ENCODE measurements at places on chromosomes 1 and 21. TPM values are rescaled to one million over a fixed set of nuclear protein-coding genes. Genes with fewer than 3 reads are reported as not detected.

- no peak for DNase-seq
Measured at GRCh38 chr1:203035111-203036000, 9.1 kb downstream of the PPFIA4 start.

- no peak for DNase-seq
Measured at GRCh38 chr1:202131956-202132821, 9.5 kb downstream of the GPR37L1 start.

DNA sequence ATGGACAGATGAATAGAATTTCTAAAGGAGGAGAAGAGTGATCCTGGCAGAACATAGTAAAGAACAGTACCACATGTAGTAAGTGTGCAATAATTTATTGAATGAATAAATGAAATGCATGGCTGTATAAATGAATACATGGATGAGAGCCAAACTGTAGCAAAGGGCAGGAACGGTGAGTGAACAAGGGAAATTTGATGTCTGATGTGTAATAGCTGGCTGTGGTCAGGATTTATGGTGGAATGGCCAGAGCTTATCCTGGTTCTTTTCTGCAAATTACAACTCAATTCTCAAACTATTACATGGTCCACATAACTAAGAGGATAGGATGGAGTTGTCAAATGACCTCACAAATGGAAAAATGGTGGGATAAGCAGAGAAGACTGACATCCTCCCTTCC is 43.2 kb upstream of the ARHGAP29 start:
- DNase-seq = peak; percentile 59

FCRLA gene
- total RNA-seq = 2.0 TPM

DNA sequence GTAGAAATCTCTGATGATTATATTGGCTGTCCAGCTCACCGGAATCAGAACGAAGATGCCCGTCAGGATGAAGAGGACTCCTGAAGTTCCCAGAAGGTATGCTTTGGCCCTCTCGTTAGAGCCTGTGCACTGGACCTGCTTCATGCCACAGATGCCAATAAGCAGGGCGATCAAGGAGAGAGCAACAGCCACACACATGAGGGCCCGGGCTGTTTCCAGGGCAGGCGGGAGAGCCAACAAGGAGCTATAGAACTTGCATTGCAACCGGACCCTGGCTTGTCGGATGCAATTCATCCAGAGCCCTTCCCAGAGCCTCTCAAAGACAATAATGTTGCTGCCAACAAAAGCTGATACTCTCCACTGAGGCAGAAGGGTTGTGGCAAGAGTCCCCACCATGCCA is 434 bp downstream of the CLDN17 start:
- no peak for DNase-seq

GRCh38 chr1:98355656-98356383 is 305.7 kb upstream of the SNX7 start:
- peak; percentile 60 for DNase-seq

GCSAML gene
- 0.42 TPM for total RNA-seq

DNA sequence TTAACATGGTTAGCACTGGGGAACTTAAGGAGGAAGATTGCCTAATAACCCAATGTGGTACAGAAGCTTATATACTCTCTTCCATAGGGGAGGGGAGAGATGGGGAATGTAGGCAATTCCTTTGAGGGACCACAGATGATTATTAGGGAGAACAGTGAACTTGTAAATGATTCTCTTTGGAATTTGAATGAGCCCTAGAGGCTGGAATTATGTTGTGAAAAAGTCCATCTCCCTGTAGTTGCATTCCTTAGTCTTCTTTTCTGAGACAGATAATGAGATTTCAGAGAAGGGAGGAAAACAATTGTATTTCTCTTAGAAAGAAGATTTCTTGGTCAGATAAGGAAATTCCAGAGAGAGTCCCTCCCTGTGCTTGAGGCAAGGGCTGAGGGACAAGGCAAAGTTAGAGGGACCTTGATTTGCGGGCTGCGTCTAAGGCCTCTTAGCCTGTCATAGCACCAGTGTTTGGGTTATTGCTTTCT is 89.0 kb upstream of the HMCN1 start:
- peak; percentile 81 for DNase-seq

GRCh38 chr1:15005116-15005515 is 148.4 kb upstream of the TMEM51 start:
- peak; percentile 62 for DNase-seq

DNA sequence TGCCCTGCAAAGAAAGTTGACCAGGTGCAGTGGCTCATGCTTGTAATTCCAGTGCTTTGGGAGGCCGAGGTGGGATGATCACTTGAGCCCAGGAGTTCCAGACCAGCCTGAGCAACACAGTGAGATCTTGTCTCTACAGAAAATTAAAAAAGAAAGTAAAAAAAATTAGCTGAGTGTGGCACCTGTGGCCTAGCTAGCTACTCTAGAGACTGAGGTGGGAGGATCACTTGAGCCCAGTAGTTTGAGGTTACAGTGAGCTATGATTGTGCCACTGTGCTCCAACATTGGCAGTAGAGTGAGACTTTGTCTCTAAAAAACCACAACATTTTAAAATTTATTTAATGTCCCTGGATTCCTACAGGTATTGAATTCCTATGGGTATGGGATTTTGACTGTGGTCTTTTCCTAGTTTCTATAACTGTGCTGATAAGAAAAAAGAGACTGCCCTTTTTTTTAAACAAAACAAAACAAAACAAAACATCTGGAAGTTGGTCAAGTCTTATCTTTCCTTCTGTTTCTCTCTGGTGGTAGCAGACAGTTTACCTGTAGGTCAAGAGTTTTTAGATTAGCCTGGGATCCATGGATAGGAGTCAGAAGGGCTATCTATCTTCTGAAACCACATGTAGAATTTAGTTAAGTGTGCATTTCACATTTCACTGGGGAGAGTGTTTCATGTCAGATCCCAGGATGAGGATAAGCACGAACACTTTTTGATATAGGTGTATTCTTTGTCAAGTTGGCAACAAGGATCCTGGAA is 18.8 kb downstream of the UCK2 start:
- no peak for DNase-seq

GRCh38 chr1:32181065-32181464 is 1.6 kb downstream of the TXLNA start:
- DNase-seq = no peak

FALEC gene
- total RNA-seq = not detected

DNA sequence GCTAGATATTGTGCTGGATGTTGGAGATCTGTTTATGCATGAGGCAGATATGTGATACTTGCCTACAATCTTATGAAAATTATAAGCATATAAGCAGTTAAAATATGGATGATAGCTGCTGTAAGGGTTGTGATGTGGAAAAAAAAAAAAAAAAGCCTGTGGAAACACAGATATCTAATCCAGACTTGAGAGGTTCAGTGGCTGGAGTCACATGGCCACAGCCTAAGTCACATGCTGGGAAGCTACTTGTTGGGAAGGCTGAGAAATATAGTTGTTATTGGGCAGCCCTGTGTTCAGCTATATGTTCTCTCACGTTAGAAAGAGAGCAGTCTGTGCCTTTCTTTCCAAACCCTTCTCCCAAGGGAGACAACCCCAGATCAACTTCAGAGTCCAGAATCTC is 15.1 kb downstream of the RAVER2 start:
- no peak for DNase-seq

DNA sequence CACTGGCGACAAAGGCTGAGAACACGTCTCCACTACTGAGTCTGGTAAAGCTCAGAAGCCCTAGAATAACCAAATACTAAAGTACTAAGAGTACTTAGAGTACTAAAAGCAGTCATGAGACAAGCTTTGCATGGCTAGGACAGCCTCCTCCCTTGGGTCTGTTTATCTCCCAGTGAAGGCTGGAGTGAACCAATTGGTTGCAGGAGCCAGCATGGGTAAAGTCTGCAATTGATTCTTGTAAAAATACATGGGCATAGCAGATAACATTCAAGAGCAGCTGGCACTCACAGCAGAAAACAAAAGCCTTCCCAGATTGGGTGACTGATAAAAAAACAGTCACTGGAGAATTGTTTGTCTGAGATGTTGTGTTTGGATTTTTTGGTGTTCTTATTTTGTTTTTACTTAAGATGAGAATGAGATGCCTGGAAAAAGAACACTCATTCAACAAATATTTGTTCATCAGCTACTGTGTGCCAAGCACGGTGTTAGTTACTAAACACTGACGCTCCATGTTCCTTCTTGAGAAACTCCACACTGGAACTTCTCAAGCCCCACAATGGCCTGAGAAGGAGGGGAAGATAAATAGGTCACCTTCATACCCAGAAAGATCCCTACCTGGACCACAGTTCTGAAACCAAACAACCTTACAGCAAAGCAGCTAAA is 3.7 kb downstream of the IRF6 start:
- peak; percentile 31 for DNase-seq

DNA sequence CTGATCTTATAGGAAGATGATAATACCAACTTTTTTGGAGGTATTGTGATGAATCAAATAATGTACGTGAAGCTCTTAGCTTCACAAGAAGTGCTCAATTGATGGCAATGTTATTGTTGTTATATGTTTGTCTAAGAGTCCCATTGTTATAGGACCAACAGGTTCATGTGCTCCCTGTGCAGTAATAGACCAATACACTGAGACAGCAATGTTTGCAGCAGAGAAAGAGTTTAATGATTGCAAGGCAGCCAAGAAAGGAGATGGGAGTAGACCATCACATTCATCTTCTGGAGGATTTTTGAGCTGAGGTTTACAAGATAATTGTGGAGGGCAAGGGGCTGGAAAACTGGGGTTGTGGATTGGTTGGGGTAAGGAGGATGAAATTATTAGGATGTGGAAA is 143.0 kb downstream of the CNIH3 start:
- no peak for DNase-seq

- DNase-seq = no peak
Measured at GRCh38 chr21:46374761-46375389, 50.9 kb downstream of the PCNT start.

- no peak for DNase-seq
Measured at GRCh38 chr1:17867470-17867869, 112.3 kb downstream of the ACTL8 start.

KLF17 gene
- total RNA-seq = 0.37 TPM

SAMSN1 gene
- total RNA-seq = 0.32 TPM

GRCh38 chr1:195202241-195202640 is 1406.0 kb downstream of the KCNT2 start:
- no peak for DNase-seq

GRCh38 chr1:151594143-151594625 is 17.7 kb upstream of the SNX27 start:
- DNase-seq = peak; percentile 60

GRCh38 chr1:50332941-50333594 is 90.2 kb downstream of the DMRTA2 start:
- peak; percentile 12 for DNase-seq

- no peak for DNase-seq
Measured at GRCh38 chr1:3717041-3717714, 35.1 kb upstream of the CCDC27 start.

DISP1 gene
- total RNA-seq = 8.1 TPM

RIPPLY3 gene
- total RNA-seq = 0.64 TPM

PCNX2 gene
- total RNA-seq = 14.9 TPM

- DNase-seq = no peak
Measured at GRCh38 chr1:245690156-245690690, 535.4 kb downstream of the KIF26B start.

LCE1A gene
- total RNA-seq = not detected

DNA sequence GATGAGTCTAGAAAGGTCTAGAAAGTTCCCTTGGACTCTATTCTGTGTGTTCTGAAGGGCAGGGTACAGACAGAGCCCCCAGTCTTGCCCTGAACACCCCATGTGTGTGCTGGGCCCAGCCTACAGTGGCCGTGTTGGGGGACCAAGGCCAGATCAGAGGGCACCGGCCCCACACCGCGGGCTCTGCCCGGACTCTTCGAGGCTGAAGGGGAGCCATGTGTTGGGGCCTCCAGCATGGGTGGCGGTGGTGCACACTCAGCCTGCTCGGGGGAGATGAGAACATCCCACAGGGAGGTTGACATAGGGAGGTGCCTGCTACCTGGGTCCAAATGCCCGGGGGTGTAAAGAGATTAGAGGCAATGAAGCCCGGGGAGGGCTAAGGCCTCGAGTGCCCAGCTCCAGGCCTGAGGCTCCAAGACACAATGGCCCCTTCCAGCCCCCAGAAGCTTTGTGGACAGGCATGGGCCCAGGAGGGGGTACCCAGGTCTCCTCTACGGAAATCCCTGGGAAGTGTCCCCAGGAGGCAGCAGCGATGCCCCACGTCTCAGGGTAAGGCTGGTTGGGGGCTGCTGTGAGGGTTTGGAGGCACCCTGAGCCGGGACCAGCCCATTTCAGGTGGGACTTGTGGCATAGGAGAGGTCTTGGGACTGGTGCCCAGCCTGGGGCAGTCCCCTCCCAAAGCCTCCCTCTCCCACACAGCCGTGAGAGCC is 12.1 kb downstream of the ARHGEF16 start:
- no peak for DNase-seq

FMN2 gene
- total RNA-seq = 19.2 TPM

KCNJ9 gene
- total RNA-seq = not detected

ARHGAP30 gene
- not detected for total RNA-seq

DNA sequence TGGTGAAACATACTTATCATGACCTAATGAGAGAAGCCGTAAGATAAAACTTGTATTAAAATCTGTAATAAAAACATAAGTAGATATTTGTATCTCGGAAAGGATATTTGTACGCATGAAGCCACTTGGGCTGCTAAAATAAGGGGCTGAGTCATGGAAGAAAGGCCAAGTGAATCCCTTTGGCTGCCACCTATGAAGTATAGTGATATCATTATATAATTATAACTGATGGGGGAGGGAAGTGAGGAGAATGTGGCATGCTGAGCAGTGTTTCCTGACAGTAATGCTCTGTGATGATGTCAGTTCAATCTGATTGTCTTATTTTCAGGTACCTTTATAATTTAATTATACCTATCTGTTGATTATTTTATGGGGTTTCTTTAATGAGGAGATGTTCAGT is 13.6 kb downstream of the RWDD3 start:
- DNase-seq = no peak

GRCh38 chr1:71343686-71344416 is 263.0 kb upstream of the ZRANB2 start:
- DNase-seq = no peak

IFI44 gene
- 536 TPM for total RNA-seq

DNA sequence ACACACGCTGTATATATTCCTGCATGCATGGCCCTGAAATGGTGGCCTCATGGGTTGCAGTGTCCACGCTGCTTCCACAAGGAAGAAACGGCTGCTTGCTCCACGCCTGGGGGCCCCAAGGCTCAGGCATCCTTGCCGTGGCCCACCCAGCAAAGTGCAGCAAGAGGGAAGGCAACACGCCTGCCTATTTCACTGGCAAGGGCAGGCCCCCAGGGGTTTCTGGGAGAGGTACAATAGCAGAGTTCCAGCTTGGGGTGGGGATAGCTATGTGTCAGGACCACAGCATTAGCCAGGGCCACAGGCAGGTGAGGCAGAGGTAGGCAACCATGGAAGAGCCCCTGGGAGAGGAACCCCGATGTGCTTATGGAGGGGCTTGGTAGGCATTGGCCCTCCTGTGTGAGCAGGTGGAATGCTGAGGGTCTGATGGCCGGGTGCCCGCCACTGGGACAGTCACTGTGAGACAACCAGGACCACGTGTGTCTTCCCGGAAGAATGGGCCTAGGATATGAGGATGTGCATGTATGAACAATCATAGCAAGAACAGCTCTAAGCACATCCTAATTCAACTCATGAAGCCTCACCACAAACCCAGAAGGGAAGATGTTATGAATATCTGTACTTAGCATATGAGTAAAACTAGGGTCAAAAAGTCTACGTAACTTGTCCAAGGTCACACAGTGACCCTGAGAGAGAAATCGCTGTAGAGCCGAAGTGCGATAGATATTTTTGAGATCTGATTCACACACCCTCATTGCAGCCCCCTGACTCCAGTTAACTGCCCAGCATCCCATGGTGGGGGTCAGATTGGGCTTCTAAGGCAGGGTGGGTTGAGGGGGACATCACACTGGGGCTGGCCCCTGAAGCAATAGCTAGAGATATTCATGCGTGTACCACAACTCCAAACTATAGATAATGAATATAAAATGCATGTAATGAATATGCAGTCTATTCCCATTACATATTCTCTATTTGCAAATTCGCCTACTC is 11.8 kb downstream of the TFF2 start:
- no peak for DNase-seq

All from M059J (cell line).